Brain (organoid and tissue), 16 donors: ENCODE measurements at places on chromosomes 12 and 14.

DNA sequence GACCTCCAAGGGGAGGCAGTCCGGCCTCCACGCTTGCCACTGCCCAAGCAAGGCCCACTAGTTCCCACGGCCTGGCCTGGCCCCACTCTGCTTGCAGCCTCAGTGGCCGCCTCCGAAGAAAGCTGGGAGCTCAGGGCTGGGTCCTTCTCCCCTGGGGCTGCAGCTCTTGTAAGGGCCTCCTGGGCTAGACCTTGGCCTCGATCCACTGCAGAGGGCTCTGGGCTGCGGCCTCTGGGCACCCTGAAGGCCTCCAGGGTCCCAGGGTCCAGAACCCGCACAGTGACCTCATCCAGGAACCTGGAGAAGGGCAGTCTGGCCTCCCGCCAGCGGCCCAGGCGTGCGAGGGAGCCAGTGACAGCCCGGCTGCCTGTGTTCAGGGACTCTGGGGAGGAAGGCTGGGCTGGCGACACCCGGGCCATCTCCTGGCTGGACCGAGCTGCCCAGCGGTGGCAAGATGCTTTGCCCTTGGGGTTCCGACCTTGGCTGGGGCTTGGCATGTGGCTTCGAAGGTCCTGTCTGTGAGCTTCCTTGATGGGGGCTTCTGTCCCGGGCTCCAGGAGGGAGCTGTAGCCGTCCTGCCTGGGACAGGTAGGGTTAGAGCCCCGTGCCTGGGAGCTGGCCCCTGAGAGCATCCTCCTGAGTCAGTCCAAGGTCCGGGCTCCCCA lies 9.8 kb downstream of the BEGAIN start:
- DNase-seq, result no peak

DNA sequence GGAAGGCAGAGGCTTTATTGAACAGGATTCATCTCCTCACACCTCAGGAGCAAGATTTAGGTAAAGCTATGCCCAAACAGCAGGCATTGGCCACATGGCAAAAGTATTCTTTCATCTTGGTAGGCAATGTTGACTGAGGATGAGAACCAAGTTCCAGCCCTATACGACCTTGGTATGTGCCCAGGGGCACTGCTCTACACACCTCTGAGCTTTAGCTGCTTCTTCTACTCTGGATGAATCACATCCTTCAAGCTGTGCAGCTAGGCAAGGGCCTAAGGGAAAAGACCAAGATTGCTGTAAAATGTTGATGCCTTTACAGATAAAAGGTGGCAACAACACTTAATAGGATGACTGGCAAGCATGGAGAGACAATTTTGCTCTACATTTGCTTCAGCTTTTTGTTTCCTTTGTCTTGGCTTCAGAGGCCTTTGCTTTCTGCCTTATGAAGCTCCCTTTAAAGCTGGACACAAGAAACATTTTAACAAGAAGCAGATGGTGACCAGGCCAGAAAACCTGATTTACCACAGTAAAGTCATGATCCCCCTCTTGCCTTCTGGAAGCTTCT lies 183.3 kb upstream of the KITLG start:
- no peak for DNase-seq

- DNase-seq, result peak; percentile 93
Observed at GRCh38 chr12:48815126-48816110, 2.9 kb upstream of the CACNB3 start.

DNA sequence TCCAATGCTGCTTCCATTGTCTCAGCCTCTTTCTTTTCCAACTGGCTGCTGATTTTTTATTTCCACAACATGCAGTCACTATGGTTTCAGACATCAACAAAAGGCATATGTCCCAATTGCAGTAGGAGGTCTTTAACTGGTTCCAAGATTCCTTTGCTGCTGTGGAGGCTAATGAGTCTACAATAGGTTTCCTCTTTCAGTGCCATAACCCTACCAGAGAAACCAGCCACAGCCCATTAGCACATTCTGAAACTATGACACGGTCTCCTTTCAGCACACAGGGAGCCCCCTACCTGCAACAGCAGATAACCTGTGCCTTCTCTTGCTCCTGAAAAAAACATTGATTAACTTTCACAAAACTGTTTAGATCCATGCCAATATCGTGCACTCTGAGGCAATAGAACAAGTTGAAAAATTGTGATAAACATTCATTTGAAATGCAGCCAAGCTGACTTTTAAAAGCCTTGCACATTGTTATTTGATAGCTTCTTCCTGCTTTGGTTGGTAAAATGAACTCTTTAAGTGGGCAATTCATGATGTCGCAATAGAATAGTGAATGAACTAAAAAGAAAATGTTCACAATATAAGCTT lies 32.4 kb downstream of the PLEKHG7 start:
- DNase-seq, result peak; percentile 79

- DNase-seq, result peak; percentile 62
Observed at GRCh38 chr14:90091393-90091792, 29.6 kb downstream of the KCNK13 start.

DNA sequence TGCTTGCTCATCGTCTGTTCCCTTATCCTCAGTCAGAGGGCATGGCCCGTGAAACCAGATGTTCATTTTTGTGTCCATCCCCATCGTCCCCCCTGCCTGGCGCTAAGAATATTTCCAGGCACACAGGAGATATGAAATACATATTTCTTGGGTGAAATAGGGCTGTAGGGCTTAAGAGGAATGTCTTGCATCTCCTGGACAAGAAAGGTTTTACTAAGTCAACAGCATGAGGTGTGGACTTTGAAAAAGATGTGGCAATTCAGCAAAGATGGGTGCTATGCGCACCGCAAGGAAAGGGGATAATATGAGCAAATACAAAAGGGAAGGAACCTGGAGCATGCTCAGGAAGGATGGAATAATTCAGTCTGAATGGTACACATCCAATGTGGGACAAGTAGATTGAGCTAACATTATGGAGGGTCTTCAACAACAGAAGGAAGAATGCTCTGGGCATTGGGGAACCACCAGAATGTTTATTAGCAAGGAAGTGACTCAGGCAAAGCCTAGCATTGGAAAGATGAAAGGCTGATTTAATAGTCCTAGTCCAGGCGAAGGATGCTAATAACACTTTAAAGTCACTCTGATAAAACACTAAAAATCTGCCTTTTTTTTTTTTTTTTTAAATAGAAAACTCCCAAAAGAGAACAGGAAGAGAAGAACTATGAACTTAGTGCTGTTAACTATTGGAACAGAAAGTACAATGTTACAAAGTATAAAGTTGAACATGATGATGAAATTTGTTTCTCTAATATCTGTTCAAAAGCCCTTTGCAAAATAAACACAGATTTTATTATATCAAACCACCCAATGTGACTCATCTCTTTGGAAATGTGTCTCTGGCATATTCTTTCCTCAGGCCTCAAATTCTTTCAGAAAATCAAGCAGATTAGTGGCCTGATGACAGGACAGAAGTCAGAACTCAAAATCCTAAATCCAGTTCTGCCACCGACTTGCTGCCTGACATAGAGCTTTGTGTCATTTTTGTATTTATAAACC lies 449.5 kb downstream of the BCAT1 start:
- no peak for DNase-seq

DNA sequence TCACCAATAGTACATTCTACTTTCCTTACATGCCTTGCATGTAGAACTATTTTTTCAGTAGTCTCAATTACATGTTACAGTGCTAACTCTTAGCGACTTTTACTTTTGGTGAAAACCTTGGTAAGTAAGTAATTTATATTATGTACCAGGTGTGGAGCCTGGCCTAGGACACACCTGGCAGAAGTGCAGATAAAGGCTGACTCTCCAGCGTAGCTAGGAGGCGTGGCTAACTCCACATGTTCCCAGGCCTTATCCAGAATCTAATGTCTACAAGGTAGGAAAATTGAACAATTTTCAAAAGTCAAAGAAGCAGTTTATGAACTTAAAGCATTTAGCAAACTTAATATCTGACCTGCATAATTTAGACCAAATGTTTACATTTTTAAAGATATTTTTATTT lies 157.4 kb downstream of the DHRS2 start:
- no peak for DNase-seq

DNA sequence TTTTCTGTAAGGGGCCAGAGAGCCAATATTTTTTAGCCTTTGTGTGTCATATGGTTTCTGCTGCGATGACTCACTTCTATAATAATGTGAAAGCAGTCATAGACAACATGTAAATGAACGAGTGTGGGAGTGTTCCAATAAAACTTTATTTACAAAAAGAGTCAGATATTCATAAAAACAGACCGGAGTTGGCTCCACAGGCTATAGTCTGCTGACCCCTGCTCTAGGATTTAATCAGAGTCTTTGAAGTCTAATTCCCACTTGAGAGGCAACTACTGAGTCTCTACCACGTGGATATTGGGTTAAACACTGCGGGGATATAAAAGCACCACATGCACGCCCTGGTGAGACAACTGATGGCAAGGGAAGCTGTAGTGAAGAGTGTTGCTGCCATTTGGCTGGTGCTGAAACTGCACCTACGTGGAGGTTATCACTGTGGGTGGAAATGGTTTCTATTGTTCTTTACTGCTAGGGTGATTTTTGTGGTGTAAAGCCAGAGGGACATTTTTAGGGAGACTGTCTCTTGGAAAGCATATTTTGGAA lies 3.6 kb upstream of the NINJ2 start:
- DNase-seq, result no peak

- DNase-seq, result no peak
Observed at GRCh38 chr14:55073856-55074255, 22.4 kb downstream of the MAPK1IP1L start.

- no peak for DNase-seq
Observed at GRCh38 chr12:25585021-25585523, 32.0 kb upstream of the LMNTD1 start.

DNA sequence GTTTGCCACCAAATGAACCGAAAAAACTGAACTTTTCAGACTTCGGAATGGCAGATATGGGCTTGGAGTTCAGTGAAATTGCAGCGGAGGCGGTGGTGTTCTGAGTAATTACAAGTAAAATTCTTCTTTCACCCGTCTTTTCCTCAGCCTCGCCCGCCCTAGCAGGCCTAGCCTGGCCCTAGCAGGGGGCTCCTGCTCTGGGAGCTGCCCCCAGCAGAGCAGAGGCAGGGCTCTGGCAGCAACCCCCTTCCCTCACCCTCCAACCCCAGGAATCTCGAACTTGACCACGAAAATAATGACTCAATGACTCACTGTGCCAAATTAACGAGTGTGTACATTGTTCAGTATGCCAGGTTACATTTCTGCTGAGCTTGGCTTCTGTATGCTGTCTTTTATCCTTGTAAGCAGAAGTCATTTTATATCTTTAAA lies 1.1 kb downstream of the PAPLN start:
- no peak for DNase-seq

GRCh38 chr12:68611806-68612160 lies 1.1 kb downstream of the RAP1B start:
- no peak for DNase-seq

DNA sequence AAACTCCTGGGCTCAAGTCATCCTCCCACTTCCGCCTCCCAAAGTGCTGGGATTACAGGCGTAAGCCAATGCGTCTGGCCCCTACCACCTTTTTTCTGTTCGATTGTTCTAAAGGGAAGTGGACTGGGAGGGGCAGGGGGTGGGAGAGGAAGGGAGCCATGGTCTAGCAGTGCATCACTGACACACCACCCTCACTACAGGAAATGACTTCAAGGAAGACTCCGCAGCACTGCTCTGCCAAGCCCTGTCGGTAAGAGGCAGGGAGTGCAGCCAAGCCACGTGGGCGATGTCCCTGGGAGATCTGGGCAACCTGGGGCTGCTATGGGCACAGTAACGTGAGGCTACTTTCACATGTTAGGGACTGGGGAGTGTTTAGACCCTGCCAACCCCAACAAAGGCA lies 18.0 kb downstream of the LRRC74A start:
- no peak for DNase-seq

DNA sequence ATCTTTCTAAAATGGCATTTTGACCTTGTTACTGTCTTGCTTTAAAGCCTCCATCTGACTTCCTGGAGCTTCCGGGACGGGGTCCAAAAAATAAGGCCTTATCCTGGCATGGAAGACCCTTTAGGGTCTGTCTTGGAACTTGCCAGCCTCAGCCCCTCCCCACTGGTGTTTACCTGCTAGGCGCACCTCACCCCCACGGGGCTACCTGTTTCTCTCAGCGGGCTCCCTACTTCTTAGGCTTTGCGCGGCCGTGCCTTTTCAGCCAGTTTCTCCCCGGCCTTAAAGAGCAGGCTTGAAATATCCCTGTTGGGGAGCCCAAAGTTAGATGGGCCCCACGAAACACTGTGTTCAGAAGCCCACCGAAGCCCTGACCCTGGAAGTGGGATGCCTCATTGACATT lies 5.1 kb downstream of the RTL1 start:
- no peak for DNase-seq

DNA sequence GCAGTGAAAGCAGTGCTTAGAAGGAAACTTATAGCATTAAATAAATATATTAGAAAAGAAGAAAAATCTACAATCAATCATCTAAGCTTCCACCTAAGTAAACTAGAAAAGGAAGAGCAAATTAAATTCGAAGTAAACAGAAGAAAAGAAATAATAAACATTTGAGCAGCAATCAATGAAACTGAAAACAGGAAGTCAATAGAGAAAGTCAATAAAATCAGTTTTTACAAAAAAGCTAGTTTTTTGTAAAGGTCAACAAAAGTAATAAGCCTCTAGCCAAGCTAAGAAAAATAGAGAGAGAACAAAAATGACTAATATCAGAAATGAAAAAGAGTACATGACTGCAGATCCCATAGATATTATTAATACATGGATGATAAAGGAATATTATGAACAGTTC lies 34.2 kb upstream of the KTN1 start:
- no peak for DNase-seq

- DNase-seq, result no peak
Observed at GRCh38 chr12:16168078-16168477, 109.4 kb downstream of the SLC15A5 start.

GRCh38 chr14:105028251-105028927 lies 7.5 kb upstream of the CDCA4 start:
- no peak for DNase-seq

DNA sequence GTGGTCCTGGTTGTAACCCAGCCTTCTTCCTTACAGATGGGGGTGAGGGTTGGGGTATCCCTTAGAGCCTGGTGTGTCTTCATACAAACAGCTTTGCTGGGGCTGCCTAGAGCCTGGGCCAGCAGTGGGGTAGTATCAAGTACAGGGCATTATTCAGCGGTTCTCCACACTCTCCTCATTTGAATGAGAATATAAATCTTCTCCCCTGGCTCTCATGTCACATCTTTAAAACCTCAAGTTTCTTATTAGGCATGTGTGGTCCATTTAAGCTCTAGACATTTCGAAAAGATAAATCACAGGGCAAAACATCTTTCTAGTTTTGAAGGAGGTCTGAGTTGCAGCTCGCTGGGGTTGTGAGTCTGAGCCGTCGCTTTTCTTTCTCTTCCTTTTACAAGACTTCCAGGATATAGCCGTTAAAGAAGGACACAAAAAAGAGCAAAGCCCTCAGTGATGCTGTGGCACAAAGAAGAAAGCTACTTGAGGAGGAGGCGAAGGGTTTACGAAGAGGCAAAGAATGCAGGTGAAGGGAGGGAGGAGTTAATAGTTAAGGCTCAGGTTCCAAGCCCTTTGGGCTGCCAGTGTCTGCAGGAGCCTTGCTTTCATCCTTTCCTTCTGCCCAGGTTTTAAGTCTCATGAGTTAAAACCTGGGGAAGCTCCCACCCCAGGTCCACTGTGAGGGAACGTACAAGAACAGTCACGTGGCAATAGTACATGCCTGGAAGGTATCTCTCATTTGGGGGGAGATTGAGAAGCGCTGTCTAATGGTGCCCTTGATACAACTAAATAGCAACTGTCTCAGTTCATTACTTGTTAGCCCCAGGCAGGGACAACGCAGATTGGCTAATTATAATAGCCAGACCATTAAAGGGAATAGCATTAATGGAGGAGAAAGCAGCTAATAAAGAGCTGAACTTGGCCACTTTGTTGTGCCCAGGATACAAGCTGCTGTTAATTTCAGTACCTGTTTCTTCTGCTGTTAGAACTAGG lies 94.2 kb downstream of the ETV6 start:
- peak; percentile 73 for DNase-seq

GRCh38 chr14:28813810-28814209 lies 47.2 kb downstream of the FOXG1 start:
- DNase-seq, result no peak
